Activated CD4-positive, CD25-positive, alpha-beta regulatory T cell (primary cell): ENCODE measurements at places on chromosomes 2 and 18.
A peak's percentile ranks its signal among the peaks of the same experiment; 100 is the strongest.

- DNase-seq: no peak
Measured at GRCh38 chr18:53795610-53796009, 428.9 kb downstream of the MBD2 start.

DNA sequence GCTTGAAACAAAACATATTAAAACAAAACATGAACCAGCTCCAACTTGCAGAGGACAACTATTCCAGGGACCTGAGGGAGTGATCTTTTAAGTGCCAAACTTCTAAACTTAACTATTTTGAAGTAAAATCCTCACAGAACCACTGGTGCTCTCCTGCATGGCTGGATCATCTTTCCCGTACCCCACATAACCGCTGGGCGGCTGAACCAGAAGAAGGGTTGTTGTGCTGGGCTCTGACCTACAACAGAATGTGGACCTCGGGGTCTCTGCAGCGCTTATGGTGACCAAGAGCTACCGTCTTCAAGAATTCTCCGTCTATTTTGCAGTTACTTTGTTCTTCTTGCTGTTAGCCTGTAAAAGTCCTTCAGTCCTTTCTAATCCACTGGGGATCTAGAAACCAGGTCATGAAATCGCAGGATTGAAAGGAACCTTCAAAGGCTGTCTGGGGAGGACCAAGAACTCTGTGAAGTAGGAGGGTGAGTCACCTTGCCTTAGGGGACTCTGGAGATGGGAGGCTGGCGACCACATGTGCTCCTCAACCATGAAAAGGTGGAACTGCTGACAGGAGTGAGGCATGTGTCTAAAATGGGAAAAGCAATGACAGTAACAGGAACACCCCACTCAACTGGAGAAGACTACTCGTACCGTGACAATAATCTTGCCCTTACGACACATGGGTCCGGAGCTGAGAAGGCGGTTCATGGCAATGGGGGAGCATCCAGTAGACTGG, 46.6 kb downstream of the HDLBP start:
- DNase-seq: no peak

- DNase-seq: no peak
Measured at GRCh38 chr18:69628774-69629359, 228.2 kb downstream of the DOK6 start.

DNA sequence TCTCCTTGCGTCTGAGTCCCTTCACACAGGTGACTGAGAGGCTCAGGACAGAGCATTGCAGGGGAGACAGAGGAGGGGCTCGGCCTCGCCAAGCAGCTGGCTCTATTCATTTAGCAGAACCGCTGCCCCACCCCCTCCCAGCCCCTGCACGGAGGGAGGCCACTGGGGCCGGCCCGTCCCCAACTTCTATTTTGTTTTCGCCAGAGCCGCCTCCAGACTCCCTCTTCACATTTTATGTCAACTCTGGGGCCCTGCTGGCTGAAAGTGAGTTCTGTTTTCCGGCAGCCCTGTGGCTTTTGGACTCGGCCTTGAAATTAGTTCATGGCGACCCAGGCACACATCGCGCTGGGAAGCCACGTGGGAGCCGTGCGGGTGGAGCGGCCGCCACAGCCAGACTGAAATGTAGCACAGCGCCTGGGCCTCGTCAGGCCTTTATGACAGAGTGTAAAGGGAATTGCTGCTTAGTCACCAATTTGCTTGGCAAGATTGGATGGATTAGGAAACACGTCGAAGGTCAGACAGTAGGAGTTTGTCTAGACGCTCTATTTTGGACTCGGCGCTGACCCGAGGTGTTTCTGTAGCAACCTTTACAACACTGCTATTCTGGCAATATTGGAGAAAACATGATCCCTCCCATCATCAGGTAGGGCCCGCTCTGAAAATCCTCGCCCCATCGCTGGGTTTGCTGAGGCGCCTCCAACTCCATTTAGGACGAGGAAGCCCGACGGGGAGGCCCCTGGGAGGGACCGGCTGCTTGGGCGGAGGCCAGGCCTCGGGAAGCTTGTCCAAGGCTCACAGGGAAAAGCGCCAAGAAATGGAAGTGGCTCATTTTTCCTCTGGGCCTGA, 90.7 kb upstream of the CTDP1 start:
- DNase-seq: no peak

GRCh38 chr18:74249181-74249968, 42.4 kb downstream of the CYB5A start:
- no peak for DNase-seq

- no peak for DNase-seq
Measured at GRCh38 chr2:14587119-14587518, 45.4 kb upstream of the LRATD1 start.

- no peak for DNase-seq
Measured at GRCh38 chr2:1238598-1239138, 174.6 kb upstream of the TPO start.

DNA sequence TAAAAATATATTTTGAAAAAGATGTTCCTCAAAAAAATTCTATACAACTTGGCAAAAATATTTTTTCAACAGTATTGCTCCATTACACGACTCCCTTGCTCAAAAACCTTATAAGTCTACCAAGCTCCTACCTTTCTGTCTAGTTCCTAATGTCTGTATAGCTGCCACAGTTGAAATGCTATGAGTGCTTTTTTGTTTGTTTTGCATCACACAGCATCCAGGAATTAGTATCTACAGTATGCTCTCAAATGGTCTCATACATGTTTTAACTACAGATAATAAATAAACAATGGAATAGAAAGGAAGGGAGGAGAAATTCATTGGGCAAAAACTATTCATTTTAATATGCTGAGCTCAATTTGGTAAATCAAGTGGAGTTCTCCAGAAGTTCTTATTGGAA, 17.3 kb downstream of the ACADL start:
- DNase-seq: no peak

DNA sequence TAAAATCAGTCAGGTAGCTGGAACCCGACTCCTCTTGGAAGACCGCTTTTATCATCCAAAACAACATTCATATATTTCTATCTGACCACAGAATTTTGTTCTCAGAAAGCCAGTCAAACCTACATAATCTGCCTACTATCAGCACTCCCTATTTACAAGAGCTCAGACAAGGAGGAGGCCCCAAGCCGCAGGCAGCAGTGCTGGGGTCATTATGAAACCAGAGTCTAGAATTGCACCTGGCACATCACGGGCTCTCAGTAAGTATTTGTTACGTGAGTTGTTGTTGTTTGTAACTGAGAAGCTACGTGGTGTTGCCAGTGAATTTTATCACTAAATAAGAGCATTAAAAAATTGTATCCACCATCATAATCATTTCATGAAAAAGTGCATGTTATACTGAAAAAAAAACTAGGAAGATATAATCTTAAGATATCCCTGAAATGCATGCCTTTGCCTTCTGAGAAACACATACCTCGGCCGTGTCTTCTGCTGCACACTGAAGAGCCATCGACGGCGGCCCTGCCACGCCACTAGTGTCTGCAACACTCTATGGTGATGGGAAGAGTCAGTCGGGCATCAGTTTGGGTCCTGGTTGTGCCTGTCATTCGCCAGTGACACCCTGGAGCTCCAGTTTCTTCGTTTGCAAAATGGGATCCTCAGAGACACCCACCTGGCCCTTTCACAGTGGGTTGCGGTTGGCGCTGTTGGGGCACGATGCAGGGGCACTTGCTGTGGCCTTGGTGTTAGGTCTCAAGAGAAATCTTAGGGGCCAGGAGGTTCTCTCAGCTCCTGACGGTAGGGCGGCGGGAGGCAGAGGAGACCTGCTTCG, 505.9 kb downstream of the EIPR1 start:
- DNase-seq: no peak

- DNase-seq: no peak
Measured at GRCh38 chr18:10398571-10398970, 55.9 kb upstream of the APCDD1 start.

DNA sequence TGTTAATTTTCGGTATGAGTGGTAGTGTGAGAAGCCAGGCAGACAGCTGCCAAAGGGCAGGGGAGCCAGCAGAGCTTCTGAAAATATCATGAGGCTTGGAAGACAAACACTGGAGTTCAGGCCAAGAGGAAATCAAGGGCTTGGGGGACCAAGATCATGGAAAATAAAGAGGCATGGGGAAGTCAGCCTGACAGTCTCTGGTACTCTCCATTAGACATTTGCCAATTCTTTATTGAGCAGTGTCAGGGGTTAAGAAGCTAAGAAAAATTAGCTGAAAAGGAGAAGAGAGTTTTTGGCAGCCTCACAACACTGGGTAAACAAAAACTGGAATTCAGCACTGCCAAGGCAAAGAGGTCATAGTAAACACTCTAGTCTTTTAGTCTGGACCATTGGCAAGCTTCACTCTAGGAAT, 612.7 kb downstream of the EPHA4 start:
- DNase-seq: no peak

GRCh38 chr18:62651276-62652056, 63.9 kb upstream of the PHLPP1 start:
- DNase-seq: no peak

GRCh38 chr2:218282173-218282991, 9.9 kb downstream of the TMBIM1 start:
- no peak for DNase-seq

- no peak for DNase-seq
Measured at GRCh38 chr2:37189452-37190153, 1.1 kb upstream of the SULT6B1 start.

DNA sequence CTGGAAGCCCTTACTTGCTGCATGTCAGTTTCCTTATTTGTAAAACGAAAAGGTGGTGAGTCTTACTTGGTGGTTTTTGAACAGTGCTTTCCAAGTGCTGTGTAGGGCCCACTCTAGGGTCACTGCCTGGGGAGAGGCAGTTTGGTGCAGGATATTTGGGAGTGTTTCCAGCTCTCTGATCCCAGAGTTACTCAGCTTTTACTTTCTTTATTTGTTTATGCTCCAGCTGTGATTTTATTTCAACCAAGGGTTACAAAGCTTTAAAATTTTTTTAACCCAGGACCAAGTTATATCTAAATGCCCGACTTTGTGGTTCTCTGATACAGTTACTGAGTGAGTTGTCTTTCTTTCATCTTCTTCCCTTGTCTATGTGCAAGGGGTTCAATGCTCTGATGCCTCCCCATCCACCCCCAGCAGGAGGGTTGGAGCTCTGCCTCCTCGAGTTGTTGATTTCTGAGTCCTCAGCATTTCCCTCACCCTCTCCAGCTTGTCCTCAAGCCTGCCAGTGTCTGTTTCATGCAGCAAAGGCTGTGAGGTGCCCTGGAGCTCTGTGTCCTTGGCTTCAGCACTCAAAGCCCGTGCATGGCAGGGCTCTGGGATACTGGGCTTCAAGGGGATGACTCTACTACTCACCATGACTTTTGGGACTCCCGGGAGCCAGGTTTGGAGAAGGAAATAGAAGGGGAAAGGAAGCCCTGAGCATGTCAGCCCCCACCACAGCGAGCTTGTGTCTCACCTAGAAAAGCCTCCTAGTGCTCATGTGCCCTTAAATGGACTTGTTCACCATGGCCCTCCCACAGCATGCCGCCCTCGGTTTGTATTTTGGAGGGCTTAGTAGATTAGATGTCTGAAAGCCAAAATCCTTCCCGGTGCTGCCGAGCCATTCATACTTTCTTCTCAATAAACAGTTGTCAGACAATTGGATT, 236.8 kb downstream of the SETBP1 start:
- DNase-seq: no peak

DNA sequence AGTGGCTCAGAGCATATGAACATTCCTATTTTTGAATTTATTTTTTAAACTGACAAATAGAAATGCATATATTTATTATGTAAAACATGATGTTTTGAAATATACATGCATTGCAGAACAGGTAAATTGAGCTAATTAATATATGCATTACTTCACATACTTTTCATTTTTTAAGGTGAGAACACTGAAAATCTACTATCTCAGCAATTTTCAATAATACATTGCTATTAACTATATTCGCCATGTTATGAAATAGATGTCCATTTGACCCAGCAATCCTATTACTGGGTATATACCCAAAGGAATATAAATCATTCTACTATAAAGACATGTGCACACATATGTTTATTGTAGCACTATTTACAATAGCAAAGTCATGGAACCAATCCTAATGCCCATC, 717.7 kb upstream of the PIK3C3 start:
- DNase-seq: no peak

DNA sequence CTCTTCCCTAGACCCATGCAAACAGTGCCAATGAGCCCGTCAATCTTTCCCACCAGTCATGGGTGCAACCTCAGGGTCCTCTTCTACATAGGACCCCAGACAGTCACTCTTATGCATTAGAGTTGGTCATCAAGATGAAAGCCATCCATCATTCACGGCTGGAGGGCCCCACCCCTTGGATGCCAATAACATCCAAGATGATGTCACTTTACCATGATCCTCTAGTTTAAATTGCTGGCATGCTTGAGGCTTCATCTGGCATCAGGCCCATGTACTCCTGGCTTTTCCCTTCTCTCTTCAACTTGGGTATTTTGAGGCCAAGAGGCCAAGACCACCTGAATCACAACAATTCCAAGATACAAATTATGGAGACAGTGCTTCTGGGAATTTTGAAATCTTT, 91.1 kb upstream of the MAPK4 start:
- no peak for DNase-seq

GRCh38 chr2:177618255-177619253, 226.0 kb downstream of the AGPS start:
- DNase-seq: peak; percentile 75

GRCh38 chr2:66463206-66463755, 28.4 kb downstream of the MEIS1 start:
- DNase-seq: no peak

- DNase-seq: peak; percentile 6
Measured at GRCh38 chr2:206274434-206275311, at the start of gene ZDBF2. Gene ZDBF2, plus strand, starts transcription at chr2:206274663. Its CDS starts 7,187 bp downstream, at chr2:206281850.

GRCh38 chr2:23250371-23250770, 134.6 kb upstream of the KLHL29 start:
- no peak for DNase-seq

DNA sequence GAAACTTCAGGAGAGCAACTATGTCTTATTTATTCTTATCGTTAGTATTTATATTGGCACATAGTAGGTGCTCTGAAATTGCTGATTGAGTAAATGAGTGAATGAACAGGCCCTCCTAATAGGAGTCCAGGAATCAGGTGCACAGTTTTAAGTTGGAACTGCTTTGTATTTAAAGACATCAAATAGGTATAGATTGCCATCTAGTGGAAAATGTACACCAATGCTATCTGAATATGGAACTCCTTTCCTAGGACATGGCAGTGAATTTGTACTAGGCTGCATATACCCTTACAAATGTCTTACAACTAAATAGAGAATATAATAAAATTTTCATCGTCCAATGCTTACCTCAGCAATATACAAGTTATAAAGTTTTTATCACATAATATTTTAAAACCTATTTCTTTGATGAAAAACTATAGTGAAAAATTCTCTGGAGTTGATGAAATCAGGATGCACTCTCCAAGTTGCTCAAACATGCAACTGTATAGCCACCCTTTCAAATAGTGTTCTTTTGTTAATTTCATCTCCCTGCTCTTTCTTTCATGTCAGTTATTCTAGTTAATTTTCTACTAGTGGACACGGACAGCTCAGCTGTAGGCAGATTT, 318.9 kb upstream of the SYT4 start:
- no peak for DNase-seq

DNA sequence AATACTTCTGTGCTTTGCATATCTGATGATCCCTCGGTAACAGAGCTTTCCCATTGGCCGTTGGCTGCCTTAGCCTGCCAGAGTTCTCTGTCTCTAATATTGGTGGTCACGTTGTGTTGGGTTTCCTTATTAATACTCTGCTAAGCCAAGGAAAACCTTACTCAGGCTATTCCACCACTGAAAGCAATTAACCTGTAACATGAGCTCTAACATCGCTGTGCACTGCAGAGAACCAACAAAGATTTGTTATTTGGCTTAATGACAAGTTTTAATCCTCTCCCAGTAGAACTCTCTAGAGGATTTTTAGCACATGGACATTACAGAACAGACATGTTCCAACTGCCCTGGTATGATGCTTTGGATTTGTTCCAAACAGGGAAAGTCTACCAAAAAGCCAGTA, 825.9 kb upstream of the POU3F3 start:
- no peak for DNase-seq
